ENCODE measurements at places on chromosomes 3 and 15. TPM values are rescaled to one million over a fixed set of nuclear protein-coding genes. Genes with fewer than 3 reads are reported as not detected.
A peak's percentile ranks its signal among the peaks of the same experiment; 100 is the strongest.

DNA sequence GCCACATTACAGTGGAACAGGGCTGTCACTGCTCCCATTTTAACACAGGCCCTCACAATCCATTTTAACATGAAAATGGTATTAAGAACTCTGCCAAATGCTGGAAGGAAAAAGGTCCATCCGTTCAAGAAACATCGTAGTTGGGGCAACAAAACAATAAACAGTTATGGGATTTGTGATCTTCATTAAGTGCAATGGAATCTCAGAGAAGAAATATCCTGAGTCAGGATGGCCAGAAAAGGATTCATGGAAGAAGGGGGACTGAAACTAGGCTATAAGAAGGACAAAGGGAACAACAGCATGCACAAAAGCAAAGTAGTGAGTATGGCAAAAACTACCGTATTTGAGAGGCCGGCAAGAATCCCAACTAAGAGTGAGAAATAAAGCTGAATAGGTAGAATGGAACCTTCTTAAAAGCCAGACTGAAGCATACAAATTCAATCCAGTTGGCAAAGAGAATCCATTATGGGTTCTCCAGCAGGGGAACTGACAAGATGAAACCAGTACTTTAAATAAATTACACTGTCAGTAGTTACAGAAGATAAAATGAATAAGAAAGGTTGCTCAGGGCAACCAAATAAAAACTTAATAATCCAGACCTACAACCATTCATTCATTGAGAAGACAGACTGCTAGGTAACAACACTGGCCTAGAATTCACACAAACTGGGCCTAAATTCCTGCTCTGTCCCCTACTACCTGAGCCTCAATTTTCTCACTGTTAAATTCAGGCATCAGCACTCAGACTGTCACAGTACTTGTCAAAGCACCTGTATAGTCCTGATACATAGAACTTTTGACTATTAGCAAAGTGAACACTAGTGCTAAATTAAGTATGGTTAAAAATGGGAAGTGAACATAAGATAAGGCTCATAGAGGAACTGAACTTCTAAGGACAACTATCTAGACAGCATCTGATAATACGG, 6.3 kb downstream of the TBL1XR1 start:
- DNase-seq: peak; percentile 82

GRCh38 chr15:74957476-74958035, 984 bp upstream of the RPP25 start:
- DNase-seq: no peak

The RAB11A gene
- 206 TPM for total RNA-seq

The GHRL gene
- 7.6 TPM for total RNA-seq
